ENCODE measurements at places on chromosomes 2 and 18. TPM values are rescaled to one million over a fixed set of nuclear protein-coding genes. Genes with fewer than 3 reads are reported as not detected.

RBM45 gene
- total RNA-seq = 30.8 TPM

SGPP2 gene
- 3.5 TPM for total RNA-seq

SH2D6 gene
- total RNA-seq = not detected

RAX gene
- not detected for total RNA-seq

PTPRN gene
- 1.0 TPM for total RNA-seq

NEURL3 gene
- total RNA-seq = not detected

CFAP53 gene
- 0.42 TPM for total RNA-seq

DPY30 gene
- total RNA-seq = 59.8 TPM

CNDP1 gene
- total RNA-seq = 0.16 TPM

COL4A4 gene
- total RNA-seq = 0.90 TPM

HNMT gene
- 179 TPM for total RNA-seq

IL1R1 gene
- 34.9 TPM for total RNA-seq
